Natural killer cell (primary cell): ENCODE measurements at places on chromosomes 7 and 10.

DNA sequence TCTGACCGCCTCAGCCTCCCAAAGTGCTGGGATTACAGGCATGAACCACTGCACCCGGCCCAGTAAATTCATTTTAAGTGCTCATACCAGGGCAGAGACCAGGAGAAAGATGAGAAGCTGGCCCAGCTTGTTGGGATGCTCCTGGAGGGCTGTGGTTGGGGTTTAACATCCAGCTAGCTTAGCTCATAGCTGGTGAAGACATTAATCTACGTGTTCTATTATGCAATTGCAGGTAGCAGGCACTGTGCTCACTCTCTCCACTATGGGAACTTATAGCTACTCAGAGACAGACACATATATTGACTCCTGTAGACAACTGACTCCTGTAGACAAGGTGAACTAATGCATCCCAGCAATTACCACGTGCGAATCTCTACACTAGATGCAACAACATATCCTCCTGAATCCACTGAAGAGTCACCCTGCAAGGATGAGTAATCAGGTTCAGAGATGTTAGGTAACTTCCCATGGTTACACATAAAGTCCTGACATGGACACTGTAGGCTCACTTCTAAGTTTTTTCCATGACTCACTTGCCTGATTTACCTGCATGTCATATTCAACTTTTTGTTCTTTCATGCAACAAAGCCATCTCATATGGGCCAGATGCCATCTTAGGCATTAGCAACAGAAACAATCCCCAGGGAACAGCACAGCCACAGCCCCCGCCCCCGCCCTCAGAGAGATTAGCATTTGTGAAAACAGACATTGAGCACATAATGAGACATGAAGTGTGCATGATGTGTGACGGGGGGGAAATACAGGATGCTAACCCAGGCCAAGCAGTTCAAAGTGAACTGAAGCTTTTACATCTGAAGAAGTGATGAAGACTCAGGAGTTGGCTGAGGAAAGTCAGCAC, 37.2 kb downstream of the ERLIN1 start:
- DNase-seq = no peak

DNA sequence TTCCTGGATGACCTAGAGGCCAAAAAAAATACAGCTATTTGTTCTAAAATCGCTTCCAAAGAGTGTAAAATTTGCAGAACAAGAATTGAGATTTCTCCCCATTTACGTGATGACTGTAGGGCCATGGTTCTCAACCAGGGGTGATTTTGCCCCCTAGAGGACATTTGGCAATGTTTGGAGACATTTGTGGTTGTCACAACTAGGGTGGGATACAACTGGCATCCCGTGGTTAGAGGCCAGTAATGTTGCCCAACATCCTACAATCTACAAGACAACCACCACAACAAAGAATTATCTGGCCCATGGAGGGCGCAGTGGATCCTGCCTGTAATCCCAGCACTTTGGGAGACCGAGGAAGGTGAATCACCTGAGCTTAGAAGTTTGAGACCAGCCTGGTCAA, 22.8 kb upstream of the MALSU1 start:
- no peak for DNase-seq

GRCh38 chr7:25911738-25912607, 240.0 kb upstream of the NFE2L3 start:
- DNase-seq = no peak

DNA sequence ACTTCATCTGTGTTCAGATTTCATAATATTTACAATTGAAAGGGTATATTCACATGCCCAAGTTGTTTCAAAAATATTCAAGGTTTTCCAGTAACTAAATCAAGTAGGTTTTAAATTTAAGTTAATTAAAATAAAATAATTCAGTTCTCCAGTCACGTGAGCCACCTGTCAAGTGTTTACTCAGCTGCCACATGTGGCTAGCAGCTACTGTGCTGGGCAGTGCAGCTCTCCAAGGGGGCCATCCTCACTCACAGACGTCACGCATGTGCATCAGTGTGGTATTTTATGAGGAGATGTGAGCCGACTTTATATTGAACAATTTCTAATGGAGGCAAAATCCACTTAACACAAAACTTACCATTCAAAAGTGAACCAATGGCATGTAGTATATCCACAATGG, 69.7 kb upstream of the CAMK2B start:
- DNase-seq = no peak

- DNase-seq = no peak
Observed at GRCh38 chr10:66627156-66627555, 298.7 kb upstream of the LRRTM3 start.

- DNase-seq = no peak
Observed at GRCh38 chr7:107404740-107405537, 64.9 kb upstream of the GPR22 start.
